ENCODE measurements at places on chromosomes 11 and 22.

- no peak for DNase-seq
Observed at GRCh38 chr22:48398181-48398905, 1429.3 kb downstream of the BRD1 start.

- DNase-seq = no peak
Observed at GRCh38 chr22:36385491-36386350, 2.0 kb downstream of the MYH9 start.

- no peak for DNase-seq
Observed at GRCh38 chr22:30652852-30653251, 14.8 kb downstream of the DUSP18 start.

GRCh38 chr11:111659201-111660115, 57.2 kb downstream of the SIK2 start:
- DNase-seq = no peak

GRCh38 chr11:10540546-10540914, 457 bp downstream of the RNF141 start:
- DNase-seq = peak; percentile 58

DNA sequence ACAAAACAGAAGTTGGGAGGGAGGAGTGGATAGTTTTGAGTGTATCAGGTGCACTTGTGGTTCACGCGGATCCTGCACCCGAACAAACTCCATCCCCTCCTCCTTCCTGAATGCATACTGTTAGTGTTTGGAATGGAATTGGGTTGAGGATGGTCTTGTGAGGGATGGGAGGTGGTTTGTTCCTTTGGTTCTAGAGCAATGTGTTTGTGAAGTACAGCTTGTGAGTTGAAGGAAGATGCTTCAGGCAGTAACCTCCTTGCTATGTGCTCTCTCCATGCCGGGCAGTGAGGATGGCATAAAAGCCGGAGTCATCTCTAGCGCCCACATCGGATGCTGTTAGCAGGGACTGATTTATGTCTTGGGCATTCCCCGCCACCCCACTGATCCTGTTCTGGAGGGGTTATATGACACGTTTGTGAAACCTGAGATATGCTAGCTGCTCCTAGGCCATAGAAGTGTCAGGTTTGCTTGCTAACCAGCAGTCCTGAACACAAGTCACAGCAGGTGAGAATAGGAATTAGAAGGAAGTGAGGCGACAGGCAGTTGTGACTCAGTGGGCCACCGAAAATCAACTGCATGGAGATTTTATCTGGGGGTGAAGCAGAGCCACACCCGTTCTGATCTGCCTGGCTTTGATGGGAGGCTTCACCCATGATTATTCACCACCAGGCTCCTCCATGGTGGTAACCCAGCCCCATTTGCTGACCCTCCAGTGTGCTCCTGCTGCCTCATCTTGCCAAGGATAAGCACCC, 2.2 kb downstream of the BCR start:
- DNase-seq = peak; percentile 72

GRCh38 chr11:83280256-83280655, 5.9 kb downstream of the CCDC90B start:
- no peak for DNase-seq

DNA sequence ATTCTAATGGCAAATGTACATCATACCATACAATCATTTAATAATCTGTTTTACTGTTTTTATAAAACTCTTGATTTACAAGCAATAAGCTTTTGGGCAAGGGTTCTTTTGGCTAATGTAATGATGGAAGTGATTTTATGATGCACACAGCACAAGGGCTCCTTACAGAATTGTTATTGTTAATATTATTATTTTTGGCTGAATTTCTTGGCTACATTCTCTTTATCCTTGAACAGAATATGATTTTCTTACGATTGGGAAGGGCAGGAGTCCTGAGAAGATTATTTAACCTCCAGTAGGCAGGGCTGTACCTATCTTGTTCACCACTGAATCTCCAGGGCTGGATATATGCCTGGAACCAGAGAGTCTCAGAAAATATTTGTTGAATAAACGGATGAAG, 70.4 kb upstream of the ARHGAP20 start:
- DNase-seq = no peak

DNA sequence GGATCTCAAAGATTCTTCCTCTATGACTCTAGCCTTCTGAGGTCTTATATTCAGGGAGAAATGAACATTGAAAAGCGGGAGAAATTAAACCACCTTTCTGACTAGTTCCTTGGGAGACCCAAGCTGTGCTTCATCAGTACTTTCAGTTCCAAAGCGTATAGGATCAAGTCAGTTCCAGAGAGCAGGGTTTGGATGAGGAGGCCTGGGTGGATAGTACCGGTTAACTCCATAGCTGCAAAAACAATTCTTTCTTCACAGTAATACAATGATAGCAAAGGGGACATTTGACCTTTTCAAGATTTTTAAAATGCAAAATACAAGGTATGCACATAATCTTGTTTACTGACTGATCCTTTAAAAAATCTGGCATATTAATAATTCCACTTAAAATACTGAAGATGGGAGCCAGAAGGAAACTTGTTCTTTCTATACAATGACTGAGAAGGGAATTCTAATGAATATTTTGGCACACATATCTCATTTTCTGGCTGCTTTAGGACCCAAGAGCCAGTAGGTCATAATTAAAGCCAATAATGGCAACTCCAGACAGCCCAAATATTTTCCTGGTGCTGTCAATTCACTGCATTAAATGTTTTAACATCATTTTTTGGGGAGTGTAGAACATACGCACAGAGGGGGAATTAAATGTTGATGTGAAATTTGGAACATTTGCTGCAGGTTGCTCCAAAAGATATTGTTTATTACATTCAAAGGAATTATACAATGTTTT, 16.0 kb downstream of the ADM start:
- DNase-seq = no peak

DNA sequence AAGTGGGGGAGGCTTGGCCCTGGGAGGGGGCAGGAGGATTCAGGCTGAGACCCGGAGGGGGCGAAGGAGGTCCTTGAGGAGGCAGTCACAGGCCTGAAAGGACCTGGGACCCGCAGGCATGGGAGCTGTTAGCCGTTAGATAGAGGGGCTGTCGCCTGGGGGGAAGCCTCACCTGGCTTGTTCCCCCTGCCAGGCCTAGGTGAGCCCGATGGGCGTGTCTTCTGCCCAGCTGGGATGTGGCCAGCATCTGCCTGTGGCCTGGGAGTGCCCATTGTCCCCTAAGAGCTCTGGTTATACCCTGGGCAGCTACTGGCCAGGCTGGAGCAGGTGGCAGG, 1.8 kb upstream of the DUSP8 start:
- no peak for DNase-seq

DNA sequence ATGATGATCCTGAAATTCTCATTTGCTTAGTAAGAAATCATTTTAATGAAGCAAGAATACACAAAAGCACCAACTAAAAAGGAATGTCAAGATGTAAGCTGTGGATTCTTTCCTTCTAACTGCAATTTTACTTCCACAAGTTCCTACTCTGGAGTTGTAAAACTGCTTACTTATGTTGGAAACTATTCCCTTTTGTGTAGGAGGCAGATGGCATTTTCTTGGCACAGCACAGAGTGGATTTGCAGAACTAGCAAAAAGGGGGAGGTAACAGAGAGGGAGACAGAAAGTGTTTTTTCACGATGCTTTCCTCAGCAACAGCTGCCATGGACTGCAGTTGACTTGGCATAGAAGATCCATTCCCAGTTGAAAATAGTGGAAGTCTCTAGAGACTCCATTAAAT, 1112.0 kb upstream of the RAG2 start:
- DNase-seq = no peak

DNA sequence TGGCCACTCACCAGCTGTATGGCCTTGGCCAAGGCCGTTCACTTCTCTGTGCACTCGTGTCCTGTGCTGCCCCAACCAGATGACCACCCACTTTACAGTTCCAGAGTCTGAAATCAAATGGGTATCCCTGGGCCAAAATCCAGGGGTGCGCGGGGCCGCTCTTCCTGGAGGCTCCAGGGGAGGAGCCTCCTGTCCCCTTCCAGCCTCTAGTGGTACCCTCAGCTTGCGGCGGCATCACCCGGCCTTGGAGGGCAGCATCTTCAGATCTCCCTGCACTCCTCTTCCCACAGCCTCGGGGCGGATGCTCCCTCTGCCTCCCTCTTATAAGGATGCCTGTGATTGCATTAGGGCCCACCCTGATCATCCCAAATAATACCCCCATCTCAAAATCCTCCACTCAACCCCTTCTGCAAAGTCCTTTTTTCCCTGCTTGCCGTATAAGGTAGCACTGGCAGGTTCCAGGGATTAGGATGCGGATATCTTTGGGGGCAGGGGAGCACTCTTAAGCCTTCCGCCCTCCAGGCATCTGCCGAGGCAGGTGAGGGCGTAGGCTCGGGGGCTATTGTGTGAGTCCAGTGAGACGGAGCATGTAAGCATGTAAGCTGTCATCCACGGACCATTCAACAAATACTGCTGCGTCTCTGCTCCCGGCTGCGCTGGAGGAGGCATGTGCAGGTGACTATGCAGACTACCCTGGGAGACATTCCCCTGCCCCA, 24.4 kb upstream of the SHISAL1 start:
- DNase-seq = no peak

GRCh38 chr22:19232623-19233022, 54.1 kb upstream of the SLC25A1 start:
- no peak for DNase-seq

GRCh38 chr22:27022896-27023361, 365.5 kb downstream of the MIAT start:
- no peak for DNase-seq
